ENCODE measurements at places on chromosomes 5 and 9.
A peak's percentile ranks its signal among the peaks of the same experiment; 100 is the strongest.

DNA sequence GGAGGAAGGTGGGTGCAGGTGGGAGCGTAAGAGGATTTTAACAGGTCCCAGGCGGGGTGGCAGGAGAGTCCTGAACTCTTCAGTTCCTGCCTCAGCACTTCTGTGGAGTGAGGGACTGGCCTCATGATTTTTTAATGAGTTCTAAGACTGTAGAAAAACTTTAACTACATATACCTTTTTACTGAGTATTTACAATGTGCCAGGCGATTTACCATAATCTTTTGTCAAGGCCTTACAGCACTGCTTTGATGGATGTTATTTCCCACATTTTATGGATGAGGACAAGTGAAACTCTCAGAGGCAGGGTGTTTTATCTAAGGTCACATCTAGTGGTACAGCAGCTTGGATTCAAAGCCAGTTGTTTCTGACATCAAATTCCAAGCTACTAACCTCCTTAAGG lies 99.5 kb downstream of the PJA2 start:
- no peak for DNase-seq

- no peak for DNase-seq
Measured at GRCh38 chr5:173989432-173990082, 587 bp downstream of the C5orf47 start.

DNA sequence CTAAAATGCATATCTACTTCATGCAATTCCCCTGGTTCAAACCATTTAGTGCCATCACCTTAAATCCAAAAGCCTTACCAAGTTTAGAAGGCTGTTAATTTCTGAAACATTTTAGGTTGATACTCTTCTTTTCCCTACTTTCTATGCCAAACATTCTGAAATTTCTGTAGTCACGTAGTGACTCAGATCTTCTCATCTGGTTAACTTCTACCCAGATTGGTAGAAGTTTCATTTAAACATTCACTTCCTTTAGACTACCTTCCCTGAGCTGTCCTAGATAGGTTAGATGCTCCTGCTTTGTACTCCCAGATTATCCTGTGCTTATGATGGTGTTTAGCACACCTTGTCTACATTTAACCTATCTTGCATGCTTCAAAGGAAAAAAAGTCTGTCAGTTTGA lies 9.9 kb downstream of the RAD50 start:
- no peak for DNase-seq

- no peak for DNase-seq
Measured at GRCh38 chr9:107036367-107036766, 173.4 kb downstream of the ZNF462 start.

DNA sequence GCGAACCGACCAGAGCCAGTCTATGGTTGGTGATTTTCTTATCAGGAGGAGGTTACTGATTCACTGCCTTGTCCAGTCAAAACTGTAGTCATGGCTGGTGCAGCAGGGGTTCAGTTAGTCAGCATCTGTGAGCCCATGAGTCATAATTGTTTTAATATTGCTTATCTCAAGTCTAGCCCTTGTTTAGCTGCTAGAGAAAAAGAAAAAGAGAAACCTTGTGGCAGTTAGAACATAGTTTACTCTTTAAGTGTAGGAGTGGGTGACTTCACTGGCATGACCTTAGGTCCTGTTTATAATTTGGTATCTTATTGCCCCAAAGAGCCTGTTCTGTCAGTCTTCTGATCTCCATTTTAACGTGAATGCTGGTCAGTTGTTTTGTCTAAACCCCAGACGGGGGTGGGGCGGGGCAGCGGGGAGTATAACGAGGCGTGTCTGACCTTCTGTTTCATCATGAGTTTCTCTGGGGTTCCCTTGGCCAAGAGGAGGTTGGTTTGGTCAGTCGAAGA lies 76.9 kb upstream of the NFIL3 start:
- peak; percentile 81 for DNase-seq

DNA sequence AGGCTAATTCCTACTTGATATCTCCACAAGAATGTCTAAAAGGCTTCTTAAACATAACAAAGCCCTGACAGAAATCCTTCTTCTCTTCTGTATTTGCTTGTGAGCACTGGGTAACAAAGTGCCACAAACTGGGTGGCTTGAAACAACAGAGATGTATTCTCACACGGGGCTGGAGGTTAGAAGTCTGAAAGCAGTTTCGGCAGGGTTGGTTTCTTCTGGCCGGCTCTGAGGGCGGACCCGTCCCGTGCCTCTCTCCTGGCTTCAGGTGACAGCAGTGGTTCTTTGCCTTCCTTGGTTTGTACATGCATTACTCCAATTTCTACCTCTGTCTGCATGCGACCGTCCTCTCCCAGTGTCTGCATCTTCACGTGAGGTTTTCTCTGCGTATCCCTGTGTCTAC lies 14.0 kb upstream of the TRAF1 start:
- DNase-seq = no peak

Data from fibroblast of skin of right biceps (primary cell).